ENCODE measurements at places on chromosomes 2 and 18.

DNA sequence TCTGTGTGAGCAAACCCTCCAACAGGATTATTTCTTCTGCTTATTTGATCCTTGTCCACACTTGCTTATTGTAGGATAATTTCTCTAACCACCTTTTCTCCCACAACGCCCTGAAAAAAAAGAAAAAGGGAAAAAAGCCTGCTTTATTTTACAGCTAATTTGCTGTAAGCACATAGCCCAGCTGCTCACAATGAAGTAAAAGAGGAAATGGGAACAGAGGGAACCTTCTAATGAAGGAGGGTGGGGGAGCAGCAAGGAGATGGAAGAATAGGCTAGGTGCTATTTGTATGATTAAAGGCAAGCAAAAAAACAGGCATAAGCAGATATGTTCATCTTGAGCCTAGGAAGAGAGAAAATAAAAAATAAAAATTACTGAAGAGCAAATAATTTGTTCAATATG is 331.6 kb downstream of the TXNL1 start:
- no peak for ATAC-seq

DNA sequence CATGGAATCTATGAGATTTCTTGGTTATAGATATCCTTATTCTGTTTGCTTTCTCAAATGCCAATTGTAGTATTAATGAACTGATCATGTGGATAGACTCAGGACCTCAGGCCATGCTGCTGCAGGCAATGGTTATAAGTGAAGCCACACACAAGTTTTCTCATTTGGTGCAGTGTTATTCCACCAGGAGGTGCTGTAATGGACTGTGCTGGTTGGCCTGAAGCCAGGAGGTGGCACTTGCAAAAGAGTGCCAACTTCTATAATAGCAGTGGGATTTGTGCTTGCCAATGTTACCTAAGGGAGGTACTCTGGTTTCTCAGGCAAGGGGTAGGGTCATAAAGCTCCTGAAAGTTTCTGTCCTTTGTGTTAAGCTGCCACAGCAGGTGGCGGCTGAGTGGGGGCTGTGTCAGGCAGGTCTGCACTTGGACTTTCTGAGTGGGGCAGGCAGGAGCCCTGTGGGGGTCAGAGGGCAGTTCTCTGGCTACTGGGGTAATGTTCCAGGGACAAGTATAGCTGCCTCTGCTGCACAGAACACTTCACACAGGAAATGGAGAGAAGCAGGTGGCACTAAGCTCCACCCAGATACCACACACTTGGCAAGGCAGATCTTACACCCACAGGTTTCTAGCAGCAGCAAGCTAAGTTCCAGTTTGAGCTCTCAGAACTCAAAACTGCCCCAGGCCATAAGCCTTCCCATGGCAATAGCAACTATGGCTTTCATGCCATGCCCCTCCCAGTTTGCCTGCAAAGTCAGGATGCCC is 352.6 kb upstream of the CWC22 start:
- ATAC-seq, result no peak

- ATAC-seq, result no peak
Measured at GRCh38 chr18:54035927-54036326, 188.5 kb downstream of the MBD2 start.

- ATAC-seq, result no peak
Measured at GRCh38 chr2:151762694-151763093, 28.4 kb upstream of the NEB start.

All from activated CD4-positive, CD25-positive, alpha-beta regulatory T cell treated with anti-CD3 and anti-CD28 coated beads, Interleukin-2, amount 50 U/mL, for 24 hours (primary cell).